ENCODE measurements at places on chromosomes 6 and 20.
A peak's percentile ranks its signal among the peaks of the same experiment; 100 is the strongest.

DNA sequence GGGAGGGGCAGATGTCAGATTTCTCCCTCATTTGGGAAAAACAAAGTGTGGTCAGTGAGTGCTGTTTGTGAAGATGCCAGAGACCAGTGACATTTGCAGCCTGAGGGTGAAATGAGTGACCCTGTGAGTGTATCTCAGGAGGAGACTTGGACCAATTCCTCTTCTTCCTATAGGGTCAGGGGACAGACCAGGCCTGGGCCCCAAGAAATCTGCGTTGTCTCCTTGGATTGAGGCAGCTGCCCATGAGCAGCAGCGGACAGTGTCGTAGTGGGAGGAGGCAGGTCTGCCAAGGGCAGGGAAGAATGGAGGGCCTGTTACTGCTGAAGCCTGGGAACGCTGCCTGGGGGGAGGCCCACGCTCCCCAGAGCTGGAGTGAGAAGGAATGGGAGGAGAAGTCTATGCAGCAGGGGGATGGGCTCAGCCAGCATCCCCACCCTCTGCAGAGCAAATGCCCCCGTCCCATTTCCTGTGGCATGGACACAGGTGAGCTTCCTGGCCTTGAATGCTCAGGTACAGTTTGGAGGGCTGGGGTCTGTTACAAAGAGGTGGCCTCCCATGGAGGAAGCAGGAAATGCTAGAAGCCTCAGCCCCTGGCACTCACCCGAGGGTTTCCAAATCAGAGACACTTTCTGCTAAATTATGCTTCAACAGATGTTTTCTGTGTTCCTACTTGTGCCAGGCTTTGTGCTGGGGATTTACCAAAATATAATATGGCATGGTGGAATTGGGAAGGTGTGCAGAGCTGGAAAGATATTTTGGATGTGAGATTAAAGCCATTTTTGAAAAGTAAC lies 29.8 kb downstream of the DAAM2 start:
- peak; percentile 80 for DNase-seq

- DNase-seq, result no peak
These were observed 722.2 kb upstream of the CHD6 start for GRCh38 chr20:42340368-42340767.

DNA sequence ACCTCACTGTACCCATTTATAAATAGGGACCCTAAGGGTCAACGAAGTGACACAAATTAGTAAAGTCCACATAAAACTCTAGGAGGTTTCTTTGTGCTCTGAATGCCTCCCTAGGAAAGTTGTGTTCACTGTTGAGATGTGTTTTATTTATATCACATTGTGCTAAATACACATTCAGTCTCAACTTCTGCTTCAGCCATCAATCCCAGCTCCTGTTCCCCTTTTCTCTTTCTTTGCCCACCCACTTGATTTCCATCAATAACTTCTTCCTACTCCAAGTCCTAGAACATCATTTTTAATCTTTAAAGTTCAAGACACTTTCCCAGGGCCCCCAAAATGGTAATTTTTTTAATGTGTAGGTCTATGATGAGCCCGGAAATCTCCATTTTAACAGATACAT lies 208.3 kb upstream of the RAB32 start:
- no peak for DNase-seq

DNA sequence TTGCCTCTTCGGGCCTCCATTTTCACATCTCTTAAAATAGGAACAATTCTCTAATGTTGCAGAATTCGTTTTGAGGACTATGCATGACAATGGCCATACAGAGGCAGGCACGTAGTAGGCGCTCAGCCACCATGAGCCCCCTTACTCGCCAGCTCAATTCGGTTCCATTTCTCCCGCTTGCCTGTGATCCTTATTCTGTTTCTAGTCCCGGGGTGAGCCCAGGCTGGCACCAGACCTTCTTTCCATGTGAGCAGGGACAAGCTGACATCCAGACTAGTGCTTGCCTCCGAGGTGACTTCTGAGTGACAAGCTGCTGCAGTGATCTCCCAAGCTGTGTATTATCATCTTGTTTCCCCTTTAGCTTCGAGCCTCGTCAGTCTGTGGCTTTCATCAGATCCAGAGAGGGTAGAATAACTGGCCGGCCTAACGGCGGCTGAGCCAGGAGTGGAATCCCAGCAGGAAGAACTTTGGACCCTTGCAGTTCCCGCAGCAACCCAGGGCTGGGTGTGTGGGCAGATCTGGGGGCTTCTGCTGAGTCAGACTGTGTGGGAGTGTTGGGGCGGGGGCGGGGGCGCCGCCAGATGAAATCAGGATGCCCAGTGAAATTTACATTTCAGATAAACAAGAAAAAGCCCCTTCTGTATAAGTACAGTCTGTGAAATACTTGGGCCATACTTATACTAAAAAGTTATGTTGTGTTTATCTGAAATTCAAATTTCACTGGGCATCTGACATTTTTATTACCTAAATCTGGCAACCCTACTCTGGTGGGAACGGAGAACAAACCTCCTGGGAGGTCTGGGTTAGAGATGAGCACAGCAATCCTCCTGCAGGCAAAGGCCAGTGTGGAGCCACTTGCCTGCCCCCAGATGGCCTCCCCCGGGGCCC lies 10.9 kb downstream of the BANF2 start:
- DNase-seq, result no peak

DNA sequence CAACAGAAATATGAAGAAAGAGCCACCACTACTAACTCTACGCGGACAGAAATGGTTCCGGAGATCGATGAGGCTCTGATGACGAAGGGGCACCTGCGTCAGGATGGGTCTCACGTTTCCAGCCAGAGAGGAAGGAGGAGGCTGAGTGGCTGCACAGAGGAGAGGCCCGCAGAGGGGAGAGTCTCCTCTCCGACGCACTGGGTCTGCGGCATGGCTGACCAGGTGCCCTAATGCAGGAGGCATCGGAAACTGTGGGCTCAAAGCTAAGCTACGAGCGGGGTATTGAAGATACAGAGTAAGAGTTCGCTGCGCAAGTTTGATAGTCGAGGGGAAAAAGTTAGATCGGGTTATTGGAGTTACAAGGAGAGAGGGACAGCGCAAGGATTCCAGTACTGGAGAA lies 69.9 kb downstream of the TTLL2 start:
- DNase-seq, result no peak

GRCh38 chr6:104613416-104614001 lies 246.2 kb downstream of the HACE1 start:
- no peak for DNase-seq

- DNase-seq, result no peak
These were observed 795 bp downstream of the MMP24OS start for GRCh38 chr20:35277127-35277526.

DNA sequence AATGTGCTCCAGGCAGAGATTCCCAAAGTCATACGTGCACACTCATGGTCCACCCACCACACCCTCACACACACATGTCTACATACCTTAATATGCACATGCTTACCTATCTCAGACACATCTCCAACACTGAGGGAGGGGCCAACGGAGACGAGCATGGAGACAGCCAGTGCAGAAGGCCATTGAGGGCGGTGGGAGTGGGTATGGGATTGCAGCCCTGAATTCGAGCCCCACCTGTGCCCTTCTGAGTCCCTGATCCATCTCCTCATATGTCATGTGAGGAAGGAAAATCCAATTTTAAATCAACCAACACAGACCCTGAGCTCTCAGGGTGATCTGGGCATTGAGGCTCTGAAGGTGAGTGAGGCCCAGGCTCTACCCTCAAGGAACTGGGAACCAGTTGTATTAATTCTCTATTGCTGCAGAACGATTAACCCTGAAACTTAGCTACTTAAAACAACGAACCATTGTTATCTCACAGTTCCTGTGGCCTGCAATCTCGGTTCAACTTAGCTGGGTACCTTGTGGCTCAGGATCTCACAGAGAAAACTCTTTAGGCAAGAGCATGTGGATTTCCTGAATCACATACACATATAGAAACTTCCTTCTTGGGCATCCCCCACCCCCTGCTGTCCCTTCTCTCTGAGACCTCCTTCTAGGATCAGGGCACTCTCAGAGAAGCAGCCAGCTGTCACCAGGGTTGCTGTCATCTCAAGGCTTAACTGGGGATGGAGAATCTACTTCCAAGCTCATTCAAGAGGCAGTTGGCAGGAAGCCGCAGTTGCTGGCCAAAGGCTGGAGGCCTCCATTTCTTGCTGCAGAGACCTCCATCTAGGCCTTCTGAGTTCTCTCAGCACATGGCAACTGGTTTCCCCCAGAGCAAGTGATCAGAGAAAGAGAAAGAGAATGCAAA lies 28.3 kb downstream of the GLP1R start:
- DNase-seq, result no peak

GRCh38 chr6:133207754-133208153 lies 33.4 kb upstream of the EYA4 start:
- DNase-seq, result no peak

DNA sequence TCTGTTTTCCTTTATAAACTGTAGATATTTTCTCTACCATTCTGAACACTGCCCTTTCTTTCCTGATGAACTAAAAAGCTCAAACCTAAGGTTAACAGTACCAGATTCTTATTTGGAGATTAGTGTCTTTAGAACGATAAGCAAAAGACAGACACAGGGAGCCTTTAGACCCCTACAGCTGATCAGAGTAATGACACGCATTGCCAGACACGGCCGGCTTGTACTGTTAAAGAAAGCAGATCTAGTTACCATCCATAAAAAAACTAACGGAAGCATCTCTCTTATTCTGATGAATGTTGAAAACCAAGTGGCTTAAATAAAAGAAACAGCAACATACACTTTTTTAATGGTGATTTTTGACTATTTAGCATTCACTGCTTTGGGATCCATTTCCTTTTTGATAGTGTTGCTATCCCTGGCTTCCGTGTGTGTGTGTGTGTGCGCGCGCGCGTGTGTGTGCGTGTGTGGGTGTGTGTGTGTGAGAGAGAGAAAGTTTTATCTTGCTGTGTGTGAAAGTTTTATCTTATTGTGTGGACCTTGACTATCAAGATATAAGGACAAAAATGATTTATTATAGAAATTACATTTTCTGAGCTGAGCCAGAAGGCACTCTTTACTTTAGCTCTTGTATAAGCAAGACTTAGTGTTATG lies 95.6 kb upstream of the SLC35B3 start:
- no peak for DNase-seq

- no peak for DNase-seq
These were observed 21.5 kb downstream of the SYNJ2 start for GRCh38 chr6:158002951-158003853.

DNA sequence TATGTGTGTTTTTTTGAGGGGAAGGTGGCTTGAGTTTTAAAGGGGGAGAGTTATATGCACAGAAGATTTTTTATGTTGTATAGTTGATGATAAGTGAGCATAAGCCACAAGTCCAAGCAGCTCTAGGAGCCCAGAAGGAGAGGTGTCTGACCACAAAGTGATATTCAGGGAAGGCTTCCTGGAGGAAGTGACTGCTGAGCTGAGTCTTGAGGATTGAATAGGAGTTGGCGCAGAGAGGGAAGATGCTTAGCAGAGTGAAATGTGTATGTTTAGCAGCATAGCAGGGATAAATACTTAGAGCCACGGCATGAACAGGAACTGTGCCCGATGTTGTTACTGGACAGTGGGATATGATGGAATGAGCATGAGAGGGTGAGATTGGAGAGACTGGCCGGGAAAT lies 255.1 kb upstream of the KCNG1 start:
- no peak for DNase-seq

- no peak for DNase-seq
These were observed 1.4 kb upstream of the COL11A2 start for GRCh38 chr6:33193619-33194018.

DNA sequence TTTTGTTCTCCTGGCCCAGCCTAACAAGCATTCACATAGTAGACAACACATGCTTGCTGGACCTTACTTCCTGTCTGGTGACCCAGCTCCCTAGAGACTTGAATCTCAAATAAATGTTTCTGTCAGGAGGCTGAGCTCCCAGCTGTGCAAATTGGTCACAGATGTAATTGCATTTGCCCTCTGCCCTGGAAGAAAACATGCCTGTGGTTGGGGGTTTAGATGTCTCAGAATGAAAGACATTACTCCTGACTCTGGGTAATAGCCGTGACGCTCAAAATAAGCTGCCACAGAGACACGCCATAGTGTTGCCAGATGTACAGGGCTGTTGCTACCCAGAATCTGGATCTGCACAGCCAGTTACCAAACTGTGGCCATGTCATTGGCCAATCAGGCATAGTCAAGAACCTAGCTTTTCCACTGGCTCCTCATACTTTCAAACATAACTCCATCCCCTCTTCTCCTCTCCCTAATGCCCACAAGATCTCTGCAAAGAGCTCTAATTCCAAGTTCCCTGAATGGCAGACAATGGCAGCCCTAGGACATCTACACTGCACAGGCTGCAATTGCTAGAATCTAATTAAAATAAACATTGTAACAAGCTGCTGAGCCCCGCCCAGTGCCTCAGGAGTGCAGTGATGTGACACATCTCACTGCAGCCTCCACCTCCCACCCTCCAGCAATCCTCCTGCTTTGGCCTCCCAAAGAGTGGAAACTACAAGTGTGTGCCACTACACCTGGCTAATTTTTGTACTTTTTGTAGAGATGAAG lies 32.8 kb upstream of the GMPR start:
- DNase-seq, result no peak

GRCh38 chr6:119163006-119163405 lies 84.5 kb upstream of the FAM184A start:
- DNase-seq, result no peak

DNA sequence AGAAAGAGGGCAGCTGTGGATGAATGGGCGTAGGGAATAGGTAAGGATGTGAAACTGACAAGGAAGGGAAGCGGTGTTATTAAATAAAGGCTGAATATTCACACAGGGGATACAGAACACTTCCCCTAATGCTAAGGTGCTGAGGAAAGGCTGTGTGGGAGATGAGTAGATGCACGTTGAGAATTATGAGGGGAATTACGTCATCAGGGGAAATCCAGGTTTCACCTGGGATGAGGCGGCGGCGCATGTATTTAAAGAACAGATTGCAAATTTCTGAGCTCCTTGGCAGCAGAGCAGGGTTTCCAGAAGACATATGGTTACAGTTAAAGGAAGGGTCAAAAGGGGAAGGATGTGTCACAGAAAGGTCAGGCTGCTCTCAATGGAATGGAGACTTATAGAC lies 28.7 kb upstream of the EDN1 start:
- no peak for DNase-seq

GRCh38 chr6:159692303-159693127 lies 526 bp downstream of the SOD2 start:
- peak; percentile 68 for DNase-seq

DNA sequence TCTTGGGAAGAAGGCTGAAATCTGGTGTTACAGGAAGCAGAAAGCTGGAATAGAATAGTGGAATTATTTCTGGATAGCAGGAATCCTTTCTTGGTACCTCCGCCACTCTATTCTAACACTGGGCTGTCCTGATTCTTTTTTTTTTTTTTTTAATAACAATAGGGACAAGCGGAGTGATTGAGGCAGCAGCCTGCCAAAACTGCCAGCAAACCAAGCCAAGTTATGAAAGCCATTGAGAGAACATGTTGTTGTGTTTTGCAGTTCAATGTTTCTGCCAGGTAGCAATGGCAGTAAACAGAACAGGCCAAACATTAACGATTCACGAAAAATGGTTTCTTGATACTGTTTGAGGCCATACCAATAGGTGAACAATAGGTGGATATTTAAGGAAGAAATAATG lies 47.1 kb downstream of the SLC26A8 start:
- DNase-seq, result no peak

GRCh38 chr6:2296781-2297180 lies 51.4 kb upstream of the GMDS start:
- no peak for DNase-seq

Measured in head of caudate nucleus (tissue), 42 donors.